ENCODE measurements at places on chromosomes 11 and 22.

DNA sequence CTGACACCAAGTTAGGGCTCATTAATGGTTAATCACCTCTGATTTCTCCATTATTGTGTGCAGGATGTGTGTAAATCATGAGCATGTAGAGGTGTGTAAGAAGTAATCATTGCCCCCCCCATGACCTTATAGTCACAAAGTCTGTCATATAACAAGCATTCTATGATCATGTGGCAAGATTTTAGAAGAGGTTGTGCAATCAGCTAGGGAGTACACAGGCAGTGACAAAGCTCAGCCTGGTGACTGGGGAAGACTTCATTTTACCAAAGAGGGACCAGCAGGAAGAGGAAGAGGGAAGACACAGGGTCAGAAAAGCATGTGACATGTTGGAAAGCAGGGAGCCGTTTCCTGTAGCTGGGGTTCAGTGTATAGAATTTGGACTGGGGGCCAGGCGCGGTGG, 176.5 kb upstream of the LARGE1 start:
- H3K4me1 ChIP-seq = no peaks in the 10 kb centered on the region
- H3K36me3 ChIP-seq = no peaks in the 10 kb centered on the region
- DNase-seq = no peak
- no peaks in the 10 kb centered on the region for H3K27me3 ChIP-seq
- no peak overlapping the region for H3K27ac ChIP-seq

DNA sequence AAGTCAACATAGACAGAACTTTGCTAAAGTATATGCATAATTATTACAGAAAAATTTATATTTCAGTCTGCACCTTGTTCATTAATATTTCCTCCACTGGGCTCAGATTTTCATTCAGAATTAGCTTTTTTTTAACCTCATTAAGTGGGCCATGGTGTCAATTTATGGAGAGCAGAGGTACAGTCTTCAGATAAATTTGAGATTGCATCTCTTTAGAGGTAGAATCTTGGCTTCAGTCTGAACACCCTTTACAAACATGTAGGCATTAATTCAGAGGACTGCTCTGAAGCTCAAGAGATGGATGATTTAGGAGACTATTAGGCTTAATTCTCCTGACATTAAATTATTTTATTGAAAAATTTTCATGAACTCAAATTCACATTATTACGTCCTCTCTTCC, 3.4 kb upstream of the HBB start:
- DNase-seq = no peak
- H3K27ac ChIP-seq = no peak overlapping the region
- H3K27me3 ChIP-seq = no peaks in the 10 kb centered on the region
- H3K4me3 ChIP-seq = no peak overlapping the region

DNA sequence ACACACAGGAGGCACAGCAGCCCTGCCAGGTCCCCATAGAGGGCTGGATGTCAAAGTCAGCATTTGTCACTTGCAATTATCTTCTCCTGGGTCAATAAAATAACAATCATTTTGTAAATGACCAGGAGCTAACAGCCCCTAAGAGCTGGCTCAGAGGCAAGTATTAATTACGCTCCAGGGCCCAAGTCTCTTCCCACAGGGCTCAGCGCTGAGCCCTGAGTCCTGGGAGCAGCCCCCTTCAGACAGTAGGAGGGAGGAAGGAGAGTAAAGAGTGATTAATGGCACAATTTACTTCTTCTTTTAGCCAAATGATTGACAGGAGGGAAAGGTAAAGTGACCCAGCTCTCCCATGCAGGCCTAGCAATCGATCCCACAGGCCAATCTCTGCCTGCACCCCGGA, 99.0 kb upstream of the DRD2 start:
- no peaks in the 10 kb centered on the region for H3K36me3 ChIP-seq
- H3K4me1 ChIP-seq = no peaks in the 10 kb centered on the region
- peaks cover 5% of the 10 kb centered on the region for H3K27me3 ChIP-seq
- no peak overlapping the region for H3K27ac ChIP-seq
- DNase-seq = no peak
- H3K4me3 ChIP-seq = no peak overlapping the region

DNA sequence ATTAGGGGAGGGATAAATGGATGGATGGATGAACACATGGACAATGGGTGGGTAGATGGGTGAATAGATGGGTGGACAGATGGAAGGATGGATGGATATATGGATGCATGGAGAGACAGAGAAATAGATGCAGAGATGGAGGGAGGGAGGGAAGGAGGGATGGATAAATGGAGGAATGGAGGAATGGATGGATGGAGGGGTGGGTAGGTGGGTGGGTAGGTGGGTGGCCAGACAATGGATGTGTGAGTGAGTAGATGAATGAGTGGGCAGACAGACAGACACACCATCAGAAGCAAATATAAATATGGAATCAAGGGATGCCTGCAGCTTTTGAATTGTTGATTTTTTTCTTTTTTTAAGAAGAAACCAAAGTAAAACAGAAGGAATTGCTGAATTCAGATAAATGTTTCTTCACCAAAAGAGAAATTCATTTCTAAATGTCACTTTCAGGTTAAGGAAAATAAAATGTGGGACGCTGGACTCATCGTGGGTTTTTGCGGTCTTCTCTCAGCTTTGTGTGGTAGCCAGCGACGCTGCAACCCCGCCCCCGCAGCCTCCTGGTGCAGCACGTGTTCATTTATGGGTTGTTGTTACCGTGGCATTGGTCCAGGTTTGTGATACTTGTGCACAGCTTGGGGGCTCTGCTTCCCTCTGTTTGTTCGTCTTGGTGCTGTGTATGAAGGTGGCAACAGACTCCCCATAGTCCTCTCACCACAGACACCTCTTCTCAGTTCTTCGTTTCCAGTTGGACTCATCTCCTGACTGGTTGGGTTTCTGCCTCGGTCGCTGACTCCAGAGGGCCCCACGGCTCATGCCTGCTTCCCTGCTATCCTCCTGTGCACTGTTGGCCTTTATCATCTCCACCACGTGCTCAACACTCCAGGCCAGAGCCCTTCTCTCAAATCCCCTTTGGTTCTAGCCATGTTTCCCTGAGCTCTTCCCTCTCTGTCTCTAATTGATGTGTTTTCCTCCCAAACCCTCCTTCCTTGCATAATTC, 76.4 kb downstream of the CDKN1C start:
- H3K36me3 ChIP-seq = no peaks in the 10 kb centered on the region
- peaks cover 14% of the 10 kb centered on the region for H3K4me1 ChIP-seq
- H3K27me3 ChIP-seq = peaks cover 73% of the 10 kb centered on the region
- DNase-seq = no peak
- no peak overlapping the region for H3K4me3 ChIP-seq

- no peak for DNase-seq
- H3K27ac ChIP-seq = no peak overlapping the region
- H3K4me3 ChIP-seq = no peak overlapping the region
- no peaks in the 10 kb centered on the region for H3K4me1 ChIP-seq
- no peaks in the 10 kb centered on the region for H3K36me3 ChIP-seq
- H3K27me3 ChIP-seq = no peaks in the 10 kb centered on the region
These were observed 218.7 kb upstream of the BLID start for GRCh38 chr11:122334546-122335339.

DNA sequence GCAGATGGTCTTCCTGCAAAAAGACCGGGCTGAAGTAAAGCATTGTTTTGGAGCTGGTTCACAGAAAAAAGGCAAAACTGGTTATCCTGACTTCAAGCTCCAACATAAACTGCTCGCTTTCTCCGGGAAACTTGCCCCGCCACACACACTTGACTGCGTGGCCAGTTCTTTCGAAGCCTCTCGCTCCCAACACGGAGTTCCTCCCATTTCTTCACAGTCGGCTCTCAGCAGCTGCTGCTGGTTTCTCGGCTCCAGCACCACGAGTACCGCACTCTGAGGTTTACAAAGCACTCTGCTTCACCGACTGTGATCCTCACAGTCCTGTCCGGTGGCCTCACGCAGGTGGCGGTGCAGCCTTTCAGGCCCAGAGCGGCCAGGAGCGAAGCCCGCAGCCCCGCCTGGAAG, 264 bp downstream of the CHEK1 start:
- peaks cover 3% of the 10 kb centered on the region for H3K4me1 ChIP-seq
- peaks cover 35% of the 10 kb centered on the region for H3K36me3 ChIP-seq
- peak overlapping the region; percentile 96 for H3K27ac ChIP-seq

GRCh38 chr22:46330426-46330825, 5.1 kb upstream of the TRMU start:
- peaks cover 3% of the 10 kb centered on the region for H3K4me1 ChIP-seq
- no peaks in the 10 kb centered on the region for H3K27me3 ChIP-seq
- peaks cover 48% of the 10 kb centered on the region for H3K36me3 ChIP-seq

DNA sequence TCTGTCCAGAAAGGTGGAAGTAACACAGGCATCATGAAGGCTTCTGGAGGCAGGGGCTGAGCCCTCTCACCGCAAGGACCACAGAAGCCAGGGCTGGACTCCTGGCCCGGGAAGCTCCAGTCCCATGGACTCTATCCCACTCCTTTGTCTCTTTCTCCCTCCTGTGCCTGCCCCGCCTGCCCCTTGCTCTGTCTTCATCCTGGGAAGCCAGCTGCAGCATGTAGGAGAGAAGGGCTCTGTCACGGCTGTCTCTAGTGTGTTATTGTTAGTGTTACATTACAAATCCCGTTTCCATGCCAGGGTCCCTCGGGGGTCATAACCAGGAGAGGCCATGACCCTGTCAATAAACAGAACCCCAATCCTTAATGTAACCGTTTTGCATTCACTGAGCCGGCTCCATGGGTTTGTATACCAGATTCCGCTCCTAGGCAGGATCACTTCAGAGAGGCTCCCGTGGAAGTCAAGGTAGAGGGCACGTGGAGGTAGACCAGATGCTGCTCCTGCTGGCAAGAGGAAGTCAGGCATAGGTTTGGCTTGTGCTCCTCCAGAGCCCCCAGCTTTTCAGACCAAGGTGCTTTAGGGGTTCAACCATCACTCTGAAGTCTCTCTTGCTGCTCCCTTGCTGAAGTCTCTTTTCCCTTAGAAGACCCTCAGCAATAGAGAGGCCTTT, 293.2 kb downstream of the ETS1 start:
- H3K4me1 ChIP-seq = peaks cover 14% of the 10 kb centered on the region
- no peaks in the 10 kb centered on the region for H3K27me3 ChIP-seq

GRCh38 chr22:22578702-22579424, 19.8 kb upstream of the PRAME start:
- peaks cover 5% of the 10 kb centered on the region for H3K4me1 ChIP-seq
- H3K4me3 ChIP-seq = peak overlapping the region; percentile 38
- no peaks in the 10 kb centered on the region for H3K36me3 ChIP-seq
- H3K27me3 ChIP-seq = peaks cover 5% of the 10 kb centered on the region

DNA sequence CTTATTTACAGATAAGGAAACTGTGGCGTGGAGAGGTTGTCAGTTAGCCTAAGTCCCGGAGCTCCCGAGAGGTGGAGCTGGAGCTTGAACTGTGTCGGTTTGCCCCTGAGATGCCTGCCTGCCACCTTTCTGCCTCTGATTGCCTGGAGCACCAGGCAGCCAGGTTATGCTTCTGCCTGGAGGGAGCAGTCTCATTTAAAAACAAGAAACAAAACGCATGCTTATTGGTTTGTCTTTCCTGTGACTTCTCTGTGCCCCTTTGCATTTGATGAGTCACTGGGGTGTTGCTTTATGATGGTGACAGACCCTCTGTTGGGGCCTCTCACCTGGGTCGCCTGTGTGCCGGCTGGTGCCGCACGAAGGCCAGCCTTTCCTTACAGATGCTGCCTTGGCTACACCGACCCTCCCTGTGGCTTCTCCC, 12.2 kb downstream of the AP2A2 start:
- H3K4me1 ChIP-seq = peaks cover 29% of the 10 kb centered on the region
- H3K27ac ChIP-seq = no peak overlapping the region
- no peak for DNase-seq
- H3K4me3 ChIP-seq = no peak overlapping the region
- no peaks in the 10 kb centered on the region for H3K27me3 ChIP-seq

- peak; percentile 40 for DNase-seq
- no peaks in the 10 kb centered on the region for H3K4me1 ChIP-seq
- no peaks in the 10 kb centered on the region for H3K27me3 ChIP-seq
- H3K27ac ChIP-seq = no peak overlapping the region
- H3K36me3 ChIP-seq = no peaks in the 10 kb centered on the region
These were observed 344.1 kb downstream of the SOX6 start for GRCh38 chr11:16012125-16012751.

- peak overlapping the region; percentile 94 for H3K4me3 ChIP-seq
- H3K27me3 ChIP-seq = no peaks in the 10 kb centered on the region
These were observed 1.4 kb downstream of the PCSK7 start for GRCh38 chr11:117230286-117230961.

DNA sequence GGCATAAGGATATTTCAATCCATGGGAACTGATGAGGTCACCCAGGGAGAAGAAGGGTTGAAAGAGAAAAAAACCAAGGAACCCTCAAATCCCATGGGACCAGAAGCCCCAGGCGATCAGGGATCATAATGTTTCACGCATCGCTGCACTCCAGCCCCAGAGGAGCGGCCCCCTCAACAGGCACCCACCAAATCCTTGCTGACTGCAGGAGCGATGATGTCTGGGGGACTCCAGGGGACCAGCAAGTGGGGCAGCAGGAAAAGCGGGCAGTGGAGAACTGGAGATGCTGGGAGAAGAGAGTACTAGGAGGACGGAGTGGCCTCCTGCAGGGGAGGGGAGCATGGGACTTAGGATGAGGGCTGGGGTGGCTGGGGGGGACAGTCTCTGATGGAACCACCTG, 47.7 kb upstream of the LINC01488 start:
- no peaks in the 10 kb centered on the region for H3K27me3 ChIP-seq
- H3K27ac ChIP-seq = no peak overlapping the region
- peaks cover 20% of the 10 kb centered on the region for H3K4me1 ChIP-seq

DNA sequence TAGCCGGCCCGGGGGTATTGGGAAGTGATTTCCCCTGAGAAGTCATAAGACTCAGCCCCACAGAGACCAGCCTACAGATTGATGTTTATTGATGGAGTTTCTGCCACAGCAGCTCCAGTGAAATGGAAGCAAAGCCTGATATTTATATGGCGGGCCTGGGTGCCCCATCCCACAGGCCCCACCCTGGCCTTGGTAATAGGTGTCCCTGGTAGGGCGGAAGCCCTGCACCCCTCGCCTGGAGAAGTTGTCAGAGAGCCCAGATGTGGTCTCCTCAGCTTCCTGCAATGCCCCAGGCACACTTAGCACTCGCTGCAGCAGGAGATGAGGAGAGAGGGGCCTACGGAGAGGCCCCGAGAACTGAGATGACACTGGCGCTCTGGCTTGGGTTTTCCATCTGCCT, 107.4 kb downstream of the MORC2 start:
- no peak for DNase-seq
- H3K4me3 ChIP-seq = no peak overlapping the region
- no peak overlapping the region for H3K27ac ChIP-seq
- no peaks in the 10 kb centered on the region for H3K36me3 ChIP-seq
- peaks cover 3% of the 10 kb centered on the region for H3K4me1 ChIP-seq

DNA sequence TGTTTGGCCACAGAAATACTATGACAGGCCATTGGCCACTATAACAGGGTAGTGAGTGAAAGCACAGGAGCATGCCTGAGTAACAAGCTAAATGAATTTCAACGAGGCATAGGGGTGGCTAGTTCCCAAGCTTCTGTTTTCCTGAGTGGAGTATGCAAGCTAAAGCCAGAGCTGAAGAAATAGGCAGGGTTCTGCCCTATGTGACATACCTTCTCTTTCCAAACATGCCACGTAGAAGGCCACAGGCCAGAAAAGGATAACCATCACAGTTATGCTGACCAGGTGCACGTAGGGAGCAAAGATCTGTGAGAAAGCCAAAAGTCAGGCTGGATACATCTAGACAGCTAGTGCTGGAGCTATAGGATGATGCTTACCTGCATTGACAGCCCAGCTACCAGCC, 30.6 kb downstream of the GDPD4 start:
- no peak overlapping the region for H3K4me3 ChIP-seq
- H3K36me3 ChIP-seq = no peaks in the 10 kb centered on the region
- no peak for DNase-seq
- no peaks in the 10 kb centered on the region for H3K4me1 ChIP-seq
- no peaks in the 10 kb centered on the region for H3K27me3 ChIP-seq
- H3K27ac ChIP-seq = no peak overlapping the region

- H3K27ac ChIP-seq = no peak overlapping the region
- H3K4me1 ChIP-seq = no peaks in the 10 kb centered on the region
- H3K4me3 ChIP-seq = no peak overlapping the region
- no peaks in the 10 kb centered on the region for H3K36me3 ChIP-seq
- H3K27me3 ChIP-seq = no peaks in the 10 kb centered on the region
- no peak for DNase-seq
These were observed 33.9 kb upstream of the CXCR5 start for GRCh38 chr11:118849825-118850224.
